ENCODE measurements at places on chromosomes 2 and 18.

GRCh38 chr2:6945087-6945813, 28.0 kb downstream of the RNF144A start:
- DNase-seq: no peak

- peak; percentile 37 for DNase-seq
Measured at GRCh38 chr2:169705927-169706326, 11.7 kb downstream of the PHOSPHO2 start.

DNA sequence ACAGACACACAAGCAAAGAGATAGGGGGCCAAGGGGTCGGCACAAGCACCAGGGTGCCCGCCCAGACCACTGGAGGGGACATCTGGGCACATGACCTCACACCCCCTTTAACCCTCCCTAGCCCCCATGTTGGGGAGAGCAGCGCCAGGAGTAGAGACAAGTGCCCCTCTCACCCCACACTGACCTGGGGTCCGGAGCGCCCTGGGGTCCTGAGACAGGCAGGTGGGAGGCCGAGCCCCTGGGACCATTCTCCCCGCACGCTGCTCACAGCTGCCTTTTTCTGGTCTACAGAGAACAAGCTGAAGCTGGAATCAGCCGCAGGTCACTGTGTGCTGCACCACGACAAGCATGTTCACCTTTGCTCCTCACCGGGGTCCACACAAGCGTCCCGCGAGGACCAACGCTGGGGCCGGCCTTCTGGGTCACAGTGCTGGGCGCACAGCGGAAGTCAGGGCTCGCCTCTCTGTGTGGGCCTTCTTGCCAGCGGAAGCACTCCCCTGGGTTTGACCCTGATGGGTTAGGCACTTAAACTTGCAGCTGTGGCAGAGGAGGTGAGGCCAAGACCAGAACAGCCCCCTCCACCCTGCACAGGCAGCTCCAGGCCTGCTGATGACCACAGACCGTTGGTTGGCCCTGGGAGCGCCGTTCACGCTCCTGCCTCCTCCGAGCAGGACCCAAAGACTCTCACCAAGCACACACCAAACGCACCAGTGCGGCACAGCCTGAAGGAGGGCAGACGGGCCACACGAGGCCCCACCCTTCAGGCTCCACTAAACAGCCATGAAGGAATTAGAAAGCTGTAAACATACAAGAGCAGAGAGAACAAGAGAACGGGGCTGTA, 275.3 kb downstream of the EIPR1 start:
- no peak for DNase-seq

GRCh38 chr2:74939919-74940812, 18.3 kb upstream of the POLE4 start:
- no peak for DNase-seq

DNA sequence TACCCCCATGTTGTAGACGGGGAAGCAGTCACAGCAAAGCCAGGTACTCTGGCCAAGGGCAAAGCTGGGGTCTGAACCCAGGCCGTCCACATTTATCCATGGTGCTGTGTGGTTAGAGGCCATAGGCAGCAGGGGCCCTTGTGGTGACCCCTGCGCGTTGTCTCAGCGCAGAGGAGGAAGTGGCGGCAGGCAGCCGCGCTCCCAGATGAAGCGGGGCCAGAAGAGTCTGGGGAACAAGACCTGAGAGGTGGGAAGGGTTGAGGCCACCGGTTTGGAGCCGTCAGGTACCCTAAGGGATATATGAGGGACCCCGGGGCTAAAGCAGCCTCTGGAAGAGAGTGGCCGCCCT, 770 bp downstream of the ZNF396 start:
- DNase-seq: peak; percentile 4

DNA sequence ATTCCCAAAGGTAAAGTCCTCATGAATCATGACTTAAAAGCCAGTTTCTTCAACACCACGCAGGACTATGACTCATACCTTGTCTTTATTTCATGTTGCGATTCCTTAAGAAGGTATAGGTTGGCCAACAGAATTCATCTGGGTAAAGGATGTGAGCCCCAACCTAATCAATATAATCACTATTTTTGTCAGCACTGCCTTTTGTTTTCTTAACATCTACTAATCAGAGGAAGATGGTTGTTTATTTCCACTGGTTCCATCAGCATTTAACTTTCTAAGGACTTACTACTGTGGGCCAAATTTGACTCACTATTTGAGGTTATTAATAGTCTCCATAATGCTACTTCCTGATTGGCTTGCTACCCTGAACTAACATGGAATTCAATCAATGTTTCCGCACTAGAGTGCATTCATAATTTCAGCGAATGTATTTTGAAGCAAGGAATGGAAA, 78.6 kb downstream of the SCG2 start:
- peak; percentile 24 for DNase-seq

DNA sequence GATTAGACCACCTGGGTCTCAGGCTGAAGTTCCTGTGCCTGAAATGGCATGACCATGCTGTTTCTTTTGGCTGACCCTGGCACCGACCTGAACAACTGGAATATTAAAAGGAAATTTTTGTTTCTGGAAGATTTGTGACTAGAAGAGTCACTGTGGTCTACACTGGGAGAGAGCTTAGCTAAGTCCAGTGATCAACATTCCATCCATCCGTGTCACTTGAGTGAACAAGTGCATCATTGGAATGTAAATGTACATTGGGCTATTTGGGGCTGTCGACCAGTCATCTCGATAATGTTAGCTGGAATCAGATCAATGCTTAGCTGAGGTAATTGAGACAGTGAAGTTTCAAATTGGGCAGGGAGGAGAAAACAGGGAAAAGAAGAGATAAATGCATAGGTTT, 95.4 kb upstream of the CCDC85A start:
- DNase-seq: peak; percentile 56

DNA sequence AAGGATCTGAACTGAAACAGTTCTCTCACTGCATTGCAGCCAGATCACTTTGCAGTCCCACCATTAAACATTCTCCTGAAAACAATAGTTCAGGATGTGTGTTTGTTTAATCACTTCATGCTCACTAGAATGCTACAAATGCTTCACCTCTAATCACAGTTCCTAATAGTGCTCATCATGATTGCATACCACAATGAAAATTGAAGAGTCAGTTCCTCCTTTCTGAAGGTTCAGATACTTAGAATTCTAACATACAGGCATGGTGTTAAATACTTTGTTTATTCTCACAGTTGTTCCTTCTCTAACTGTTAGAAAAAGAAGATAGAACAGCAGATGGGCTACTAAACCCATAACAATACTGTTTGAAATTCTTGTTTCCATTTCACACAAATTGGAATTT, 622.3 kb upstream of the ACVR2A start:
- no peak for DNase-seq

- DNase-seq: no peak
Measured at GRCh38 chr18:50638884-50639420, 79.1 kb downstream of the MAPK4 start.

GRCh38 chr2:133515271-133515670, 53.0 kb downstream of the NCKAP5 start:
- DNase-seq: no peak

DNA sequence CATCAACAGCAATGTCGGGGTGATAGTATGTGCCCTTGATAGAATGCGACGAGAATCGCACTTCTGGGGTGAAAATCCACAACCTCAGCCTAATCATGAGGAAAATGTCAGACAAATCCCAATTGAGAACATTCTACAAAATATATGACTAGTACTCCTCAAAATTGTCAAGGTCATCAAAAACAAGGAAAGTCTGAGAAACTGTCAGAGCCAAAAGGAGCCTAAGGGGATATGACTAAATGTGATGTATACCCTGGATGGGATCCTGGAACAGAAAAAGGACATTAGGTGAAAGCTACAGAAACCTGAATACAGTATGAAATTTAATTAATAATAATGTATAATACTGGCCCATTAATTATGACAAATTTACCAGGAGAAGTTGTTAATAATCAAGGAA, 7.6 kb upstream of the CACNB4 start:
- peak; percentile 20 for DNase-seq

GRCh38 chr18:12317664-12318333, 9.8 kb downstream of the TUBB6 start:
- peak; percentile 58 for DNase-seq

DNA sequence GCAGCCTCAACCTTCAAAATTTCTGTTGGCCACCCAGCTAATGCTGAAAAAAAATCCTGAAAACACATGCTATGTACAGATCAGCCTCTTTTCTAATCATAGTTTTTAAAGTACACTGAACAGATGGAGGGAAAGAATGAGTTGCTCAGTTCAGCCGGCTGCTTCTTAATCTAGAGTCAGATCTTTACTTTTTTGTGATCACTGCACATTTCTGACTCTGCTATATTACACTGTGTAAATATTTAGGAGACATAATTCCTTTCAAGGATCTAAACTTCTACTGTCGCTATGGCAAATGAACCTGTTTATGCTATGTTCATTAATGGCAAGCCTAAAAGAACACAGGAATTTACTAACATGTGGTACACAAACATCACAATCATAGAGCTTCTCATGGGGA, 114.2 kb downstream of the SRBD1 start:
- DNase-seq: no peak

GRCh38 chr2:215358312-215358845, 46.5 kb downstream of the ATIC start:
- DNase-seq: no peak

- peak; percentile 72 for DNase-seq
Measured at GRCh38 chr18:77059294-77059916, 73.2 kb downstream of the MBP start.

- DNase-seq: no peak
Measured at GRCh38 chr2:233264667-233265066, 13.2 kb downstream of the ATG16L1 start.

DNA sequence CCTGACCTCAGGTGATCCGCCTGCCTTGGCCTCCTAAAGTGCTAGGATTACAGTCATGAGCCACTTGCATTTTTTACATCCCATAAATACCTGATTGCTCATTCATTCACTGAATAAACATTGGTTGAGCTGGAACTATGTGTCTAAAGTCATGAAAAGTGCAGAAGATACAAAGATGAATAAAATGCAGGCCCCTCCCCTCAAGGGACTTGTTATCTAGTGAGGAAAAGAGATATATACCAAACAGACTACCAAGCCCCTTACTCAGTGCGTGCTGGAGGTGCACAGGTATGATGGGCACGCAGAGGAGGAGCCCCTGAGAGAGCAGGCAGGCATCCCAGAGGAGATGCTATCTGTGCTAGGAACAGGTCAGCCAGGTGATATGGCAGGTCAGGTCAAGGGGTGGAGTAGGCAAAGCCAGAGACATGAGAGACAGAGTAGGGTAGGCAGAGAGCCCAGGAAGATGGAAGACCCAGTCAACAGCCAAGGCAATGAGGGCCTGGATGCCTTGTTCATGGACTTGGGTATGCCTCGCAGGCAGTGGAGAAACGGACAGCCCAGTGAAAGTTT, 7.7 kb downstream of the FHL2 start:
- DNase-seq: peak; percentile 83

DNA sequence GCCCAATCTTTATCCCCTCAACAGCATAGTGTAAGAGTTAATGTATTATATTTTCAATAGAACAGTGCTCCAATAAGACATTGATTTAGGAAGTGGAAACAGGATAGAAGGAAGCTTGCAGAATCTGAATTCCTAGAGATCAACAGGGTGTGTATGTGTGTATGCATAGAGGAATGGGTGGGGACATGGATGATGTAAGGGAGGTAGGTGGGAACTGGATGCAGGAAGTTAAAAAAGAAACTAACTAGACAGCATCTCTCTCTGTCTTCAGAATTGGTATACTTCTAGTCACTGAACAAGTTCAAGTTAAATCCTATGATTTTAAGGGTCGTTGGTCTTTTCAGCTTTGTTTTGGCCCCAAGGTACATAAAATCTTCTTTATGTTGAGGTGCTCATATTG, 196.6 kb downstream of the PMAIP1 start:
- DNase-seq: no peak

- peak; percentile 31 for DNase-seq
Measured at GRCh38 chr2:127100251-127101047, 6.5 kb downstream of the BIN1 start.

- DNase-seq: no peak
Measured at GRCh38 chr2:39697454-39697853, 31.7 kb downstream of the TMEM178A start.

- peak; percentile 90 for DNase-seq
Measured at GRCh38 chr2:173054466-173054865, 21.2 kb upstream of the MAP3K20 start.

DNA sequence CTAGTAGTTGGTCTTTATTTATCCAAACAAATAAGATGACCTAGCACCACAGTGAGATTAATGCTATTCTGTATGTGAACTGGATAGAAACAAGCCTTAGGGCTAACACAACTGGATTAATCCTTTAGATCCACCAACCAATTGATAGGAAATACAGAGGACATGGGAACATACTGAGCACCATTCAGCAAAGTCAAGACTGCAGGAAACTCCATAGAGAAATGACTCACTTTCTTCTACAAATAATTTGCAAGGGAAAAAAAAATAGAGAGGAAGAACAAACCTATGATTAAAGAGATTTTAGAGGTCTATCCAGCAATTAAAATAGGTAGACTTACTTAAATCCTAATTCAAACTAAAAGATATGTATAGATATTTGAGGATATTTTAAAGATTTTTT, 23.9 kb downstream of the WDFY1 start:
- no peak for DNase-seq

GRCh38 chr2:208620487-208620978, 213.9 kb downstream of the PTH2R start:
- DNase-seq: no peak
